ENCODE measurements at places on chromosomes 6 and 20. TPM values are rescaled to one million over a fixed set of nuclear protein-coding genes. Genes with fewer than 3 reads are reported as not detected.
A peak's percentile ranks its signal among the peaks of the same experiment; 100 is the strongest.

PRL gene
- not detected for total RNA-seq

MYLK2 gene
- total RNA-seq = 5.0 TPM

KLC4 gene
- 14.8 TPM for total RNA-seq

TNFAIP3 gene
- total RNA-seq = 9.3 TPM

RNF182 gene
- total RNA-seq = 0.38 TPM

PNLDC1 gene
- 0.49 TPM for total RNA-seq

GSS gene
- 11.3 TPM for total RNA-seq

NKX2-4 gene
- not detected for total RNA-seq

BPI gene
- not detected for total RNA-seq

SOX12 gene
- total RNA-seq = 8.8 TPM

DNA sequence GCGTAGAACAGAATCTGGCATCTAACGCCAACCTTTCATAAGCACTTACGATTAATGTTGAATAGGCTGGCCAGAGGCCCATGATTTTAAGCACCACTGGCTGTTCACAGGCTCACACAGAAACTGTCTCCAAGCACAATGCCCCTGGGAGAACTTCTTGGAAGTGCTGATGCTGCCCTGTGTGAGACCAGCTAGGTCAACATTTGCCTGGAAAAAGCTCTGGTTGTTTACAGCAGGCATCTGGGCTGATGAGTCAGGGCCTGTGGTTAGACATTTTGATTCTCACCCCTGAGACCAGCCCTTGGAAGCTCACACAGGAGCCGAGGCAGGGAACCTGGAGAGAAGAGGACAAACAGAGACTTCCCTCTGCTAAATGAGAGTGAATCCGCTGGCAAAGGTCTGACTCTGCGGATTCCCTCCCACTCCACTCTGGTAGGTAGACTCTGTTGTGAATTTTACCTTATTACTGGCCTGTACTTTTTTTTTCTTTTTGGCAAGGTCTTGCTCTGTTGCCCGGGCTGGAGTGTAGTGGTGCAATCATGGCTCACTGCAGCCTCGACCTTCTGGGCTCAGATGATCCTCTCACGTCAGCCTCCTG is 6.8 kb upstream of the SULF2 start:
- DNase-seq = no peak
- H3K36me3 ChIP-seq = no peaks in the 10 kb centered on the region
- H3K4me1 ChIP-seq = no peaks in the 10 kb centered on the region
- H3K27me3 ChIP-seq = no peaks in the 10 kb centered on the region
- H3K27ac ChIP-seq = no peak overlapping the region
- no peak overlapping the region for H3K4me3 ChIP-seq

DNA sequence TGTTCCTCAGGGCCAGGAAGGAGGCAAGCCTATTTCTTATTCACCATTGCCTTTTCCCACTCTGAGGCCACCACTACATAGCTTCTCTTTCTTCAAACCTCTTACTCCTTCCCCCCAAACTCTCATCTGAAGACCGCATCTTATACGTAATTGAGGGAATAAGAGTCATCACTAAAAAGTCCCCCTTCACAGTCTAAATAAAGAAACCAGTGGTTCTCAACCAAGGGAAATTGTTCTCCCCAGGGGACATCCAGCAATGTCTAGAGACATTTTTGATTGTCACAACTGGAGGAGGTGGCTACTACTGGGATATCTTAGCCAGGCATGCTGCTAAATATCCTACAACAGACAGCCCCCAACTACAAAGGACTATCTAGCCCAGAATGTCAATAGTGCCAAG is 327.6 kb upstream of the CNR1 start:
- H3K4me3 ChIP-seq = no peak overlapping the region

- H3K27me3 ChIP-seq = no peaks in the 10 kb centered on the region
- H3K4me1 ChIP-seq = no peaks in the 10 kb centered on the region
- H3K4me3 ChIP-seq = no peak overlapping the region
- no peaks in the 10 kb centered on the region for H3K36me3 ChIP-seq
- no peak for DNase-seq
- no peak overlapping the region for H3K27ac ChIP-seq
These were observed 17.4 kb downstream of the ADGRF4 start for GRCh38 chr6:47715782-47716181.

- H3K27ac ChIP-seq = no peak overlapping the region
- H3K4me3 ChIP-seq = no peak overlapping the region
- no peaks in the 10 kb centered on the region for H3K27me3 ChIP-seq
- no peak for DNase-seq
- H3K36me3 ChIP-seq = no peaks in the 10 kb centered on the region
These were observed 284.5 kb downstream of the TRDN start for GRCh38 chr6:123352279-123352678.

GRCh38 chr20:37095108-37095598 is 644 bp downstream of the RBL1 start:
- H3K4me1 ChIP-seq = no peaks in the 10 kb centered on the region
- H3K27me3 ChIP-seq = no peaks in the 10 kb centered on the region
- peak overlapping the region; percentile 71 for H3K4me3 ChIP-seq
- no peak for DNase-seq
- H3K36me3 ChIP-seq = no peaks in the 10 kb centered on the region
- H3K27ac ChIP-seq = no peak overlapping the region

- no peak for DNase-seq
- H3K27ac ChIP-seq = no peak overlapping the region
These were observed 45.3 kb downstream of the CDK19 start for GRCh38 chr6:110769923-110770322.

- H3K36me3 ChIP-seq = no peaks in the 10 kb centered on the region
- no peak for DNase-seq
- H3K27ac ChIP-seq = no peak overlapping the region
- no peaks in the 10 kb centered on the region for H3K27me3 ChIP-seq
These were observed 286.5 kb upstream of the NT5E start for GRCh38 chr6:85163156-85164080.

GRCh38 chr6:142714951-142715785 is 229.8 kb downstream of the HIVEP2 start:
- no peak overlapping the region for H3K4me3 ChIP-seq
- no peaks in the 10 kb centered on the region for H3K27me3 ChIP-seq
- H3K36me3 ChIP-seq = no peaks in the 10 kb centered on the region
- H3K4me1 ChIP-seq = no peaks in the 10 kb centered on the region

DNA sequence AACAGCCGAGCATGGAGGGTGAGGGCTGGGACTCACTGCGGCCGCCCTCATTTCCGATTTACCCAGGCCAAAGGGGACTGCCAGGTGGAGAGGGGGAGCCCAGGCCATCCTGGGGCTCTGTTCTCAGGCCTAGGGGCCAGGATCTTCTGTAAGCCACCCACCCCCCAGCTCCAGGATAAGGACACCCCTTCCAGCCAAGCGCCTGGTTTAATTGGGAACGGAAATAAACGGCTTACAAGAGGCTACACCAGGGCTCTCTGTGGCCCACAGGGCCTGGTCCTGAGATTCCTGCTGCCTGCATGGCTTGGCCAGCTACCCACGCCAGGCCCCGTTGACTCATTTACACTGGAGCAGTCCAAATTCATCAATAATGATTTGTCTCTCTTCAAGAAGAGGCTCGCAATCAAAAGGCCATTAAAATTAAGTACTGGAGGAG is 68.1 kb upstream of the TOP1 start:
- no peak for DNase-seq
- H3K27me3 ChIP-seq = no peaks in the 10 kb centered on the region
- H3K36me3 ChIP-seq = no peaks in the 10 kb centered on the region
- no peaks in the 10 kb centered on the region for H3K4me1 ChIP-seq

DNA sequence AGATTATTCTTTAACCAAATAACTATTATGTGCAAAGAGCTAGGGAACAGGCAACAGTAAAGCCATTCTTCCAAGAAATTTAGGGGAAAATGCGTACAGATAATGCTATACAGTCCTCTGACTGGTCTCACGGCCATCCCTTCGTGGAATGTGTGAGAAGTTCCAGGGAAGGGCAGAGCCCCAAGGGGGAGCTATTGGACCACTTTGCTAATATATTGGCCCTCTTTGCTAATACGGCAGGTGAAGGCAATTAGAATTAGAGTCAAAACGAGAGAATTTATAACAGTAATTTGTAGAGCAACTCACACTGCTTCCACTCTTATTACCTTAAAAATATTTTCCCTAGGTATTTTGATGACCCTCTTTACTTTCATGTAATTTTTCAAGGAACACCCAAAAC is 140.4 kb downstream of the IMPG1 start:
- no peaks in the 10 kb centered on the region for H3K27me3 ChIP-seq
- peaks cover under 1% of the 10 kb centered on the region for H3K4me1 ChIP-seq
- H3K4me3 ChIP-seq = no peak overlapping the region
- no peaks in the 10 kb centered on the region for H3K36me3 ChIP-seq
- DNase-seq = no peak
- H3K27ac ChIP-seq = no peak overlapping the region

GRCh38 chr20:51769976-51770615 is 1.9 kb upstream of the ATP9A start:
- H3K4me1 ChIP-seq = no peaks in the 10 kb centered on the region
- H3K36me3 ChIP-seq = no peaks in the 10 kb centered on the region
- no peak for DNase-seq
- no peaks in the 10 kb centered on the region for H3K27me3 ChIP-seq
- H3K27ac ChIP-seq = no peak overlapping the region

GRCh38 chr20:17910828-17911294 is 57.7 kb downstream of the SNX5 start:
- no peak overlapping the region for H3K27ac ChIP-seq
- no peaks in the 10 kb centered on the region for H3K27me3 ChIP-seq

GRCh38 chr6:54431466-54431865 is 123.2 kb downstream of the TINAG start:
- no peaks in the 10 kb centered on the region for H3K36me3 ChIP-seq
- DNase-seq = no peak
- no peak overlapping the region for H3K4me3 ChIP-seq
- H3K27me3 ChIP-seq = no peaks in the 10 kb centered on the region
- H3K27ac ChIP-seq = no peak overlapping the region

- no peaks in the 10 kb centered on the region for H3K36me3 ChIP-seq
- no peak for DNase-seq
- no peak overlapping the region for H3K27ac ChIP-seq
- no peaks in the 10 kb centered on the region for H3K27me3 ChIP-seq
- no peak overlapping the region for H3K4me3 ChIP-seq
These were observed 63.3 kb downstream of the KCNS1 start for GRCh38 chr20:45037635-45038034.

DNA sequence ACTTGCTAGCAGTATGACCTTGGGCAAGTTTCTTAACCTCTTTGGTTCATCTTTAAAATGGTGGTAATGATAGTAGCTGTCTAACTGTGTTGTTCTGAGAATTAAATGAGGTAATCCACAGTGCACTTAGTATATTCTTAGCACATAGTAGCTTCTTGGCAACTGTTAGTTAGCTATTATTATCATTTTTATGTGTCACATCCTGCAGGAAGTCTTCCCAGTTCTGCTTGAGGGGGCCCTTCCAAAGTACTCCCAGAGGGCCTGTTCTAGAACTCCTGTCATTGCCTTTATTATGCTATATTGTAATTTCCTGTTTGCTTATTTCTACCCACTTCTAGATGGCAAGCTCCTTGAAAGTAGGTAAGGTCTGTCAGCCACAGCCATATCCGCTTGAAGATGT is 30.6 kb downstream of the ANKS1A start:
- H3K36me3 ChIP-seq = no peaks in the 10 kb centered on the region
- H3K27me3 ChIP-seq = no peaks in the 10 kb centered on the region
- no peak overlapping the region for H3K4me3 ChIP-seq
- H3K27ac ChIP-seq = no peak overlapping the region
- DNase-seq = no peak
- H3K4me1 ChIP-seq = no peaks in the 10 kb centered on the region

DNA sequence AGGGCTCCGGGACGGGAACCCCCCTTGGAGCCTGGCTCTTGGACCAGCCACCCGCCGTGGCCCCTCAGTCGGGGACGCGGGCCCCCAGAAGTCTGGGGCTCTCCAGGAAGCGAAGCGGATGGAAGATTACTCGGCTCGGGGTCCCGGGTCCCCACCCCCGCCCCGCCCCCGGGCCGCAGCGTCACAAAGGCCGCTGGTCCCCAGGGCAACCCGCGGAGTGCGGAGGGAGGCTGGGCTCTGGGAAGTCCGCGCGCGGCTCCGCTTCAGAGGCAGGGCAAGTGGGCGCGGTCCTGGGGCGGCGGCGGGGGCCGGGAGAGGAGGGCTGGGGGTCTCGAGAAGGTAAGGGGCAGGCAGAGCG is at the start of gene FNDC11:
Gene FNDC11 (plus strand): TSS at position 227 of the 358 bp plus-strand sequence. CDS start 1,505 bp downstream, outside the sequence.
- H3K27ac ChIP-seq = no peak within 1 kb of the TSS
- no peak for DNase-seq
- H3K4me1 ChIP-seq = no peaks in the 10 kb centered on the region
- H3K36me3 ChIP-seq = no peaks in the 10 kb centered on the region
- peak within 1 kb of the TSS; percentile 23 for H3K4me3 ChIP-seq

GRCh38 chr6:46491628-46492547 is 639 bp upstream of the RCAN2 start:
- DNase-seq = peak; percentile 55
- H3K27ac ChIP-seq = peak overlapping the region; percentile 32
- no peaks in the 10 kb centered on the region for H3K27me3 ChIP-seq
- peak overlapping the region; percentile 63 for H3K4me3 ChIP-seq
- H3K36me3 ChIP-seq = no peaks in the 10 kb centered on the region
- H3K4me1 ChIP-seq = peaks cover 7% of the 10 kb centered on the region

DNA sequence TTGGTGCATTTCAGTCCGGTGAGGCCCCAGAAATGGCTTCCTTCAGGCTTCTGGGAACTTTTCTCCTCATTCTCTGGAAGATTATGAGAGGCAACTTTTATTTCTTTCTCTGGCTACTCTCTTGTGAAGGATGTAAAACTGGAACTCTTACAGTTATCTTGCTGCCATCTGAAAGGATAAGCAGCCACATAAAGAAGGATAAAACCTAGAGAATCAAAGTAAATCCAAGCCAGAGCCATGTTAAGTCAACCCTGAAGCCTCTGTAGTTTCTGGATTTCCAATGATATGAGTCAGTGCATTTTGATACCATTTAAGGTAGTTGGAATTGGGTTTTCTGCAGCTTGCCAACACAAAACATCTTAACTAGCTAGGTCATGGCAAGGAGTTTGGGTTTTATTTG is 123.6 kb downstream of the MEI4 start:
- no peak overlapping the region for H3K27ac ChIP-seq
- H3K27me3 ChIP-seq = no peaks in the 10 kb centered on the region
- H3K36me3 ChIP-seq = no peaks in the 10 kb centered on the region
- no peak overlapping the region for H3K4me3 ChIP-seq
- DNase-seq = no peak
- no peaks in the 10 kb centered on the region for H3K4me1 ChIP-seq

DNA sequence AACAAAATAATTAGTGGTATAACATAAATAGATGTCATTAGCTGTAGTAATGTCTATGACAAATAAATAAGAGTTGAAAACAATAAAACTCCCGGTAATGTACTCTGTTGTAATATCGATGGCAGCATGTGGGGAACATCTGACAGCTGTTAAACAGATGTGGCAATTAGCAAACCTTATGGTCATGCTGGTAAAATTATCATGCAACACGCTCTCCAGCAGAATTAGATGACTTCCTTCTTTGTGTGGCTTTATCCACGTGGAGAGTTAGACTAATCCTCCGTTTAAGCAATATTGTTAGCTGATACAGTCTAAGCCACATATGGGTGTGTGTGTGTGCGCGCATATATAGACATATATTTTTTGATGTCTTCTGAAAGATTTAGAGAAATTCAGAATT is 77.7 kb upstream of the ZFP64 start:
- H3K27me3 ChIP-seq = no peaks in the 10 kb centered on the region
- no peaks in the 10 kb centered on the region for H3K36me3 ChIP-seq
- no peak overlapping the region for H3K4me3 ChIP-seq
- no peak overlapping the region for H3K27ac ChIP-seq
